Dermis microvascular lymphatic vessel endothelial cell (primary cell): ENCODE measurements at places on chromosomes 16 and 17. TPM values are rescaled to one million over a fixed set of nuclear protein-coding genes. Genes with fewer than 3 reads are reported as not detected.

DNA sequence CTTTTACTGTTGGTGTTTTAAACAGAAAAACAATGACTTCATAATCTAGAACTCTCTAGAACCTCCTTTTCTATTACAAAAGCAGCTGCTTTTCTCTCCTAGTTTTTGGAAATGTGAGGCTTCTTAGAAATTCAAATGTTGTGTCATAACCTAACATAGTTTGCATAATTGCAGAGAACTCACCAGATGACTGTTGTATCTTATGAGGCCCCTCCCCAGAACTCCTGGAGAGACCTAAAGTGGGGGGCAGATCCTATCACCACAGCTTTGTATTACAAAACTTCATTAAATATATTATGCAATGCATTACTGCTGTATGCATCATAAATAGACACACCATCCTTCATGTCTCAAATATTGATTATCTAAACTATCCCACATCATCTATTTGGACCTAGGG lies 538.7 kb upstream of the HSBP1 start:
- DNase-seq = no peak

DNA sequence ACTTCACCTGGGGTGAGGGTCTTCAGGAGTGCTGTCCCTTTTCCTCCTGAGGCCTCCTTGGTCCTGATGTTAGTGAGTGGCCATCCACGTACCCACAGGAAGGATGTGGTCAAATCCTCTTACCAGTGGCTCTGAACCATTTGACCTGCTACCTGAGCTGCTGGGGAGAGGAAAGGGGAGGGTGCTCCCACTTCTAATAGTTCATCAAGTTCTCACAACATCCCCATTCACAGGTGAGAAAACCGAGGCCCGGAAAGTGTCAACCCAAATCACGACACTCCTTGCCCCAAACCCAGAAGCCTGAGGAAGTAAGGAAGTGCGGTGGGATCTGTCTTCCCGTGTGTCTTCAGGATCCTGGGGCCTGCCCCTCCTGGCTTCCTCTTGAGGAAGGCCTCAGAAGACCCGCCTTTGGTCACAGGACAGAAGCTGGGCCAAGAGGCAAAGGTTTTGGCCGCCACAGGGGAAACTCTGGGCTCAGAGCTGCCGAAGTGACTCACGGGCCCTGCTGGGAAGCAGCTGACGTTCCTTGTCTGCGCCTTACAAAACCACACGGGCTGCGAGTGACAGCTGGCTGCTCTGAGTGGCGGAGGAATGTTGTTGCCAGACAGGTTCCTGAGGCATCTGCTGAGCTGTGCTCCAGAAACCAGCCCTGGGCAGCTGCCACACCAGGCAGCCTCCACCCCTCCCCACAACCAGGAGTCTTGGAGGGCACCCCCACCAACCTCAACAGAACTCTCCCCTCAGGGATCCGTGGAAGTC lies 13.9 kb upstream of the KIFC3 start:
- peak; percentile 71 for DNase-seq

Gene TMEM88
- total RNA-seq = 11.6 and 17.2 TPM in 2 replicates

Gene TP53TG3B
- not detected in 2 replicates for total RNA-seq

GRCh38 chr16:30658731-30659506 lies 688 bp downstream of the FBRS start:
- DNase-seq = peak; percentile 90

- DNase-seq = no peak
These were observed 64.5 kb downstream of the MPRIP start for GRCh38 chr17:17106756-17107155.

Gene OR1F1
- total RNA-seq = not detected in 2 replicates

- peak; percentile 92 for DNase-seq
These were observed 10.5 kb upstream of the TIMP2 start for GRCh38 chr17:78935419-78936323.
